ENCODE measurements at places on chromosomes 3 and 15.

- no peak for DNase-seq
These were observed 114.5 kb upstream of the GADL1 start for GRCh38 chr3:31008994-31009393.

DNA sequence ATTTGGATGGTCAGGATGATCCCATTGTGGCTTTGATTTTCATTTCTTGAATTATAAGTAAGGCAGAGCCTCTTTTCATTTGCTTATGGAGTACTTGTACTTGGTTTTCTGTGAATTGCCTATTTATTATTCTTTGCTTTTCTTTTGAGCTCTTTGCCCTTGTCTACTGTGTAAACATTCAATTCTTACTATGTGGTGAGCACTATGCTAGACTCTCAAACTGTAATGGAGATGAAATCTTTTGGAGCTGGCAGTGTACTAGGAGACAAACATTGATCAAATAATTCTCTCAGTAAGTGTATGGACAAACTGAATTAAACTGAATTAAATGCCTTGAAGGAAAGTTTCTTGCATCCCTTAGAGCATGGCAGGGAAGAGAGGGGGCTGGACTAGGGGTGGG is 87.0 kb upstream of the NR2E3 start:
- DNase-seq, result no peak

GRCh38 chr15:74956648-74957475 is at the start of gene RPP25:
TSS of gene RPP25 (minus strand) at chr15:74956772. CDS start at chr15:74956583, 189 bp downstream.
- DNase-seq, result no peak

DNA sequence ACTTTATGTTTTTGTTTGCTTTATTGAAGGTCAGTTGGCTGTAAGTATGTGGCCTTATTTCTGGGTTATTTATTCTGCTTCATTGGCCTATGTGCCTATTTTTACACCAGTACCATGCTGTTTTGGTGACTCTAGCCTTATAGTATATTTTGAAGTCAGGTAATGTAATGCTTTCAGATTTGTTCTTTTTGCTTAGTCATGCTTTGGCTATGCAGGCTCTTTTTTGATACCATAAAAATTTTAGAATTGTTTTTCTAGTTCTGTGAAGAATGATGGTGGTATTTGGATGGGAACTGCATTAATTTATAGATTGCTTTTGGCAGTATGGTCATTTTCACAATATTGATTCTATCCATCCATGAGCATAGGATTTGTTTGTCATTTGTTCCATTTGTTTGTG is 63.5 kb upstream of the TTC14 start:
- DNase-seq, result no peak

GRCh38 chr3:50401978-50402595 is 42.8 kb upstream of the TMEM115 start:
- DNase-seq, result no peak

DNA sequence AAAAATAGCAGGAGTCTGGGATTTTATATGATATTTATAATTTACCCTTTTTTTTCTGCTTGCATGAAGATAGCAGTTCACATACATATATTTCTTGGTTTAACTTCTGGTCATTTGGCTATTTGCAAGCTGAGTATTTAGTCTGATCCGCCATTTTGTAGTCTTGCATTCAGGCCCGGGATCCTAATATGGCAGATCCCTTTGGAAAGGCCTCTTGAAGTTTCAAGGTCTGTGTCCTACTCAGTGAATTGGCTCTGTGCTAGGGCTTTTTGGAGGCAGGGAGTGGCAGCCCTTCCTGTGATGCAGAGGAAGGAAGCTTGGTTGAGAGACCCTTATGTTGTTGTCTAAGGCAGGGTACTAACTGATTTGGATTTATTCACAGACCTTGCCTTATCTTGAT is 2.9 kb downstream of the SNRPN start:
- DNase-seq, result no peak

Data from activated CD8-positive, alpha-beta memory T cell treated with anti-CD3 and anti-CD28 coated beads for 1 hour (primary cell).